Stomach (tissue), 19 donors: ENCODE measurements at places on chromosomes 5 and 9. TPM values are rescaled to one million over a fixed set of nuclear protein-coding genes. Genes with fewer than 3 reads are reported as not detected.
A peak's percentile ranks its signal among the peaks of the same experiment; 100 is the strongest.

ZFP37 gene
- 3.5 TPM for total RNA-seq

DDX4 gene
- not detected for total RNA-seq

TUSC1 gene
- total RNA-seq = 16.5 TPM

C5orf34 gene
- total RNA-seq = 1.7 TPM

LNPEP gene
- total RNA-seq = 71.9 TPM

SLC22A4 gene
- 0.37 TPM for total RNA-seq

SLC4A9 gene
- total RNA-seq = not detected

FAXDC2 gene
- total RNA-seq = 16.5 TPM

PLCXD3 gene
- 2.2 TPM for total RNA-seq

PCDHGA8 gene
- 12.5 TPM for total RNA-seq

PCDHGA3 gene
- total RNA-seq = 6.7 TPM

CTXN3 gene
- total RNA-seq = not detected

WDR38 gene
- total RNA-seq = not detected

PHF24 gene
- not detected for total RNA-seq

- DNase-seq = no peak
These were observed 19.8 kb downstream of the JADE2 start for GRCh38 chr5:134545070-134545868.

DNA sequence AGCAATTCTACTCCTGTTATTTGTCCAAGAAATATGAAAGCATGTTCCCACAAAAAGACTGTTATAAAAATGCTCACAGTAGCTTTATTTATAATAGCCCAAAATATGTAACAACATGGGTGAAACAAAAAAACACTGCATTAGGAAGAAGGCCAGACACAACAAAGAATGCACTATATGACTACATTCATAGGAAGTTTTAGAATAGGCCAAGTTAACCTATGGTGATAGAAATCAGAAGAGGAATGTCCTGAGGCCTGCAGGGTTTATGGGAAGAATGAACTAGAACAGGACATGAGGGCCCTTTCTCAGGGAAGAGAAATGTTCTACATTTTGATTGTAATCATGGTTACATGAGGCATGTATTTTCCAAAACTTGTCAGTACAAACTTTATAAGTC, 24.7 kb upstream of the TAS2R1 start:
- no peak for DNase-seq

DNA sequence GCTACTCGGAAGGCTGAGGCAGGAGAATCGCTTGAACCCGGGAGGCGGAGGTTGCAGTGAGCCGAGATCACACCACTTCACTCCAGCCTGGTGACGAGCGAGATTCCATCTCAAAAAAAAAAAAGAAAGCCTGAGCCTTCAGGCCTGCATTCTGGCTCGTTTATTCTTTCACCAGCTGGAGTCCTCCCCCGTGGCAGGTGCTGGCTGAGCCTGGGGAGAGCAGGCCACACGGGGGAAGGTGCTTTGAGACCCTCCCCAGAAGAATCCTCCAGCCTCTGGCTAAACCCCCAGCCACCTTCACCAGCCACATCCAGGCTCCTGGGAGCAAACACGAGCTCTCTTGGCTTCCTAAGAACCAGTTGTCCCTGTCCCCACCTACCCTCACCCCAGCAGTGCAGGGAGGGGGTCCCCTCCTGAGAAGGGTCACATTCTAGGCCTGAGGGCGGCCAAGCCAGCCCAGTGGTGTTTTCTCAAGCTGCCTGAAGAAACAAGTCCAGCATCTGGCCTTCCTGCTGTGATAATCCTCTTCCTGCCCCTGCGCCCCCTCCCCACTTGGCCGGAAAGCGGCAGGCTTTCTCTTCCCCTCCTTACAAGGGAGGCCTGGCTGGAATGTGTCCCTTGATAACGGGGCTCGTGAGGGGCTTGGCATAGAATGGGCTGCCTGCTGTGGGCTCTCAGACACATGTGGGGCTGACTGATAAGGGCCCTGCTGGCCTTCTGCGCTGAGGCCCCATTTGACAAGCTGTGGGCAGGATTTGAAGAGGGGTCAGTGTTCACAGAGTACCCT, 41.5 kb downstream of the PLPP7 start:
- DNase-seq = no peak

- no peak for DNase-seq
These were observed 89.7 kb upstream of the PRLR start for GRCh38 chr5:35320029-35320428.

- no peak for DNase-seq
These were observed 28.0 kb upstream of the UBTD2 start for GRCh38 chr5:172311605-172312004.

DNA sequence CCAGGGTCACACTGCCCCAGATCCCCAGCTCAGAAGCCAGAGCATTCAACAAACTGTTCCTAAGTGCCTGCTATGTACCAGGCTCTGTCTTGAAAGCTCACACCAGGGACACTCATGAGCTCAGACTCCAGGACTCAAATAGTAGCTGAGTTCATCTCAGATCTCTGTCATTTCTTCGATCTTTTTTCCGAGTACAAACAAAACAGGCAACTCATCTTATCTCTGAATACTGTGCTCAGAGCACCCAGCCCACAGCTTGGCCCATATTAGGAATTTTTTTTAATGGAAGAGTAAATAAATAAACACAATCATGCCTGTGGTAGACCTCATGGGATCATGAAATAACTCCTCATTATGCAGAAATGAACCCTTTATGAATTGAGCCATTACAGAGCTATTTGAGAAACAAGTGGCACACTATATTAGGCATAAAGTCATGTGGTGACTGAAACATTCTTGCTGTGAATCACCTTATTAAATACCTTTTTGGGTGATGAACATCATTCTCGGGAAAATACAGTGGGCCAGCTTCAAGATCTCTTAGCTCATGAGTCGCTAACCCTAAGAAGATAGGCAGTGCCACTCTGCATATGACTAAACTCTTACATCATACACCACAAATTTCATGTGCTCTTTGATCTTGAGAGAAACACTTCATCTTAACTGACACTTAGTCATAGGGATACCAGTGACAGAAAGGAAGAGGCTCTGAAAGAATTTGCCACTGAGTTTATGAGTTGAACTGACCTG, 9.9 kb downstream of the SH3RF2 start:
- no peak for DNase-seq

DNA sequence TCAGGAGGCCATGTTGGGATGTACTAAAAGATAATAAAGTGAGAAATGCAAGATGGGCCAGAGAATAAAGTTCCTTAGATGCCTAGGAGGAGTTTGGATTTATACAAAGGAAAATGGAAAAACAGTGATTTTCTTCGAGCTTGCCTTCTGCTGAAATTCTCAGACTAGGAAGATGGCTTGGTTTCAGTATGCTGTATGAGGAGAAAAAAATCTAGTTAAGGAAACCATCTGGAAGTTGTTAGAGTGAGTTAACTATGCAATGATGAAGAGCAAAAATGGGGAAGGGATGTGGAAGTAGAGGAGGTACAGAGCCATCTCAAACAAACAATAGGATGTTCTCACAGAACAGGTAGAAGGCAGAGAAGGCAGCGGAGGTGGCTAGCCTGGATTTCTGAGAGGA, 162.9 kb upstream of the FTMT start:
- no peak for DNase-seq

- no peak for DNase-seq
These were observed 73.4 kb downstream of the NFIB start for GRCh38 chr9:14240537-14240936.

DNA sequence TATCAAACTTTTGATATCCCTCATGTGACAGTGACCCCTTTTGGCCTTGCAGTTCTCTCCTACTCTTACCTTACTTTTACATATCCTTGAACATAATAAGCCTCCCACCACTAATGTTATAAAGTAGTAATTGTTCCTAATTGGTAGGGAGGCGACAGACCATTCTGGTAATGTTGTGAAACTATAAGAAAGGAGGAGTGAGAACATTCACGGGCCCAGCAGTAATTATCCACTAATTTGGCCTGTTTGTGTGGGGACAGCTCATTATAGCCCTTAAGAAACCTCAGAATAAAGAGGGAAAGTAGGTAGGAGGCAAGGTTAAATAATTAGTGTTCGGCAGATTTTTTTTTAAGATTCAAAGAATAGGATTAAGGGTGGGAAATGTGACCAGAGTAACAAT, 1046.5 kb upstream of the ARRDC3 start:
- DNase-seq = no peak

- DNase-seq = peak; percentile 85
These were observed 133.4 kb downstream of the SLC1A3 start for GRCh38 chr5:36739751-36740221.

- peak; percentile 8 for DNase-seq
These were observed 28.8 kb downstream of the C5 start for GRCh38 chr9:121021301-121021700.

DNA sequence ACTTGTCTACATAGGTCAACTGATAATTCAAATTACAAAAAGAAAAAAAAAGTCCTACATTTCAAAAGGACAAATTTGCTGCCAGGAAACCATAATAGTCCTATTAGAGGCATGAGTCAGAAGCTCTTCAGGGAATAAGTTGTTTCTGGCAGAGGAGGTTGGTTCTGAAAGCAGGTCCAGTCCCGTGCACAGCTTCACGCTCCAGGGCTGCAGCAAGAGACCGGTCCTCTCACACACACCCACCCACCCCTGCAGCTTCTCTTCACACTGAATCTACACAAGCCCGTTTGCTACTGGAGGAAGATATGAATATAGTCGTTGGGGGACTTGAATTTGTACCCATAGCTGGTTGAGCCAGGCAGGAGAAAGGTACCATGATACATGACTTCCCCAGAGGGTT, 36.9 kb upstream of the SLC1A3 start:
- DNase-seq = no peak

DNA sequence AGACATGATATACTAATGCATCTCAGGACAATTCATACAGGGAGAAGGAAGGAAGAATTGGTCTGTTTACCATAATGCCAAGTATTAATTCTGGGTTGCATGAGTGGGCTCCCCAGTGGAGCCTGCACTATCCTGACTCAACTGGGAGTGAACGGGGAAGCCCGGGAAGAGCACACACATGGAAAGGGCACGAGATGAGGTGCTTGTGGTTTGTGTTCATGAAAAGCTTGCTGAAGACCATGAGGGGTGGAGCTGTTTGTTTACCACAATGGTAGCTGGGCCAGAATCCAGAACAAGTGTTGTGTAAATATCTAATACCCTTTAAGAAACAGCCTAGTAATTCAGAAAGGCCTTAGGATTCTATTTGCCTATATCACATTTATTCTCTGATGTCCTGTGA, 44.6 kb downstream of the POC5 start:
- DNase-seq = no peak

- no peak for DNase-seq
These were observed 110.1 kb upstream of the RAD23B start for GRCh38 chr9:107172979-107173347.

- DNase-seq = peak; percentile 17
These were observed 166.1 kb downstream of the CACNA1B start for GRCh38 chr9:138043411-138044345.

DNA sequence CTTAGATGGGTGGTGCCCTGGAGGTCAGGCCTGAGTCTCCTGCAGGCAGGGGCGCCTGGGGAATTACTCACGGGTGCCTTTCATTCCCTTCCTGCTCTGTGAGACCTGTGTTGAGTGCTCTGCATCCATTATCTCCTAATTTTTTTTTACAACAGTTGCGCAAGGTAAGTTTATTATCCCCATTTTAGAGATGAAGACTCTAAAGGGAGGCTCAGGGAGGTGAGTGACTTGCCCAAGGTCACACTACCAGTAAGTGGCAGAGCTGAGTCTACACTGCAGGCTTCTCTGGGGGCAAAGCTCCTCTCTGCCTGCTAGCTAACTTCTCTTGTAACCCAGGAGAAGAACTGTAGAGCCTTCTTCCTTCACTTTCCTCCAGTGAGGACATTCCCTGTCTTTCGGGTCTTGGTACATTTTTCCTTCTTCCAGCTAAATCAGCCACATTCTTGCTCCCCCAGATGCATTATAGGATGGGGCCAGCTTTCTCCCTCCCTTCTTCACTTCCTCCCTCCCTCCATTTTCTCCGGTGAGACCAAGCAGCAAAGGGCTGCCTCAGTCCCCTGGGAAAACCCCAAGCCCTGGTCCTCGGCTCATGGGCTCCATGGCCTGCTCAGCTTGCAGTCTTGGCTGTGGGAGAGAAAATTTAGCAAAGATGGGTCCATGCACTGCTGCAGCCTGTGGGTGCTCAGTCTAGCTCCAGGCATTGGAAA, 1.8 kb downstream of the PRR7 start:
- DNase-seq = no peak

GRCh38 chr5:96292582-96293247, 140.3 kb downstream of the PCSK1 start:
- DNase-seq = no peak

DNA sequence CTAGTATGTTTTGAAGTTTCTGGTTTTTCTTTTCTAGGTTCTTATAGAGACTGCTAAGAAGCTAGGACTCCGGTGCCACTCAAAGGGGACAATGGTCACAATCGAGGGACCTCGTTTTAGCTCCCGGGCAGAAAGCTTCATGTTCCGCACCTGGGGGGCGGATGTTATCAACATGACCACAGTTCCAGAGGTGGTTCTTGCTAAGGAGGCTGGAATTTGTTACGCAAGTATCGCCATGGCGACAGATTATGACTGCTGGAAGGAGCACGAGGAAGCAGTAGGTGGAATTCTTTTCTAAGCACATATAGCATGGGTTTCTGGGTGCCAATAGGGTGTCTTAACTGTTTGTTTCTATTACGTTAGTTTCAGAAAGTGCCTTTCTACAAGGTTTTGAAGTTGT, 52.2 kb downstream of the MTAP start:
- DNase-seq = peak; percentile 75

- DNase-seq = no peak
These were observed 30.5 kb downstream of the COL27A1 start for GRCh38 chr9:114185570-114186490.

GRCh38 chr9:131910572-131910971, 169.1 kb downstream of the MED27 start:
- no peak for DNase-seq

DNA sequence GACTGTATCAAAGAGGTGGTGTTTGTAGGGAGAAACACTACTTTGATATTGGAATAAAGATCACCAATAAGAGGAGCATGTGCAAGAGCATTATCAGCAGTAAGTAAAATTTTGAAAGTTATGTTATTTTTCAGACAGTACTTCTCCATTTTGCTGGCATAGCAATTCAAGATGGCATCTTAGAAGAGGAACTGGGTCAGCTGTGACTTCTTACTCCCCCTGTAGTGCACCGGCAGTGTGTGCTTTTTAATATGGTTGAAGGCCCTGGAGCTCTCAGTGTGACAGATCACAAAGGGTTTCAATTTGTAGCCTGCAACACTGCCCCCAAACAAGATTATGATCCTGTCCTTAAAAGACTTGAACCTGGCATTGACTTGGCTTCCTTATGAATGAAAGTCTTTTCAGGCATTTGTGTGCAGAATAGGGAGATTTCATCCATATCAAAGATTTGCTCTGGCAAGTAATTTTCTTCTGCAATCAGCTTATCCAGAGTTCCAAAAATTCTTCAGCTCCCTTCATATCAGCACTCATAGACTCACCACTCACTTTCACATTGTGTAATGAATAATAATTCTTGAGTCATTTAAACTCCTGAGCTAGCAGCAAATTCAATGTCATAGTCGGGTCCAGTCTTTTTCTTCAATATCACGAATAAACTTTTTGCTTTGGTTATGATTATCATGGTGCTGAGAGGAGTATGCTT, 105.7 kb upstream of the MAMDC2 start:
- DNase-seq = no peak

DNA sequence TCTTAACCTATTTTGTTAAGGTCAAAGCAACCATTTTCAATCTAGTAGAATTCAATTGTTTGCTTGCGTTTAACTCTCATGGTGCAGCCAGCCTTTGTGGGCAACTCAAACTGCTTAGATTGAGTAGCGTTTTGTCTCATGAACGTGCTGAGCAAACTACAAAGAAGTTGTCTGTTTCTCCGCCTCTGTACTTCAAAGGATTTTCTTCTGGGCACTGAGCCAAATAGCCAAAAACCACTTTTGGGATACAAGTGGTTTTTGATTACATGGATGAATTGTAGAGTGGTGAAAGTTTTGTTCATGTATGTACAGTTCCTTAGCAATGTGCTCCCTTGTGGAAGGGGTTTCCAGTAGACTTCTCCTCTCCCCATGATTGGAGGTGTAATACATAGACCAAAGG, 122.9 kb downstream of the CFAP90 start:
- DNase-seq = no peak
